HT-29 (cell line): ENCODE measurements at places on chromosomes 16 and 17.

- no peak for DNase-seq
Measured at GRCh38 chr16:89129378-89129777, 35.7 kb downstream of the ACSF3 start.

- DNase-seq, result no peak
Measured at GRCh38 chr16:10972108-10972818, 27.9 kb downstream of the CLEC16A start.

- DNase-seq, result no peak
Measured at GRCh38 chr17:80104321-80104955, 3.1 kb downstream of the GAA start.

GRCh38 chr17:57577751-57578607 lies 167.1 kb downstream of the CCDC182 start:
- no peak for DNase-seq

DNA sequence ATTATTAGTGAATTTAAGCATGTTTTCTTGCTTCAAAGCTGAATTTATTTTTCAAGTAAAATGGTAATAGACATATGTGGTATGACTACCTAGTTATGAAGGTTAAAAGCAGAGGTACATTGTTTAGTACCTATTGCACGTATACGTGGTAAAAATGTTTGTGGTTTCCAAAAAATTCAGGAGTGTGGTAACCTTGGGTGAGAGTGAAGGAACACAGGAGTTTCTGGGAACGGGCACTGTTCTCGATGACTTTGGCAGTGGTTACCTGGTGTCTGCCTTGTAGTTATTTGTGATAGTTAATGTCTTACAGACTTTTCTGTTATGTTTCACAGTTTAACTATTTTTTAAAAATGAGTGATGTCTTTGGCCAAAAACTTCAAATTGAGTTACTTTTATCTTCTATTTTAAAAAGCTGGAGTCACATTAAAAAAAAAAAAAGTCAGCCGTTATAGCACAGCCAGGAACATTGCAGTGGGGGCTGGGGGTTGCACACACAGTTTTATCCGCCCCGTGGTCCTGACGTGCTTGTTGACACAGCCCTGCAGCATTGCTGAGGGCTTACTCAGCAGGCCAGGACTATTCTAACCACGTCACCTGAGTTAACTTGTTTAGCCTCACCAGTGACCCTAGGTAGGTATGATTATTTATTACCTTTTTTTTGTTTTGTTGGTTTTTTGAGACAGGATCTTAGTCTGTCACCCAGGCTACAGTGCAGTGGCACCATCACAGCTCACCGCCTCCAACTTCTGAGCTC lies 10.9 kb downstream of the JPT2 start:
- peak; percentile 83 for DNase-seq

DNA sequence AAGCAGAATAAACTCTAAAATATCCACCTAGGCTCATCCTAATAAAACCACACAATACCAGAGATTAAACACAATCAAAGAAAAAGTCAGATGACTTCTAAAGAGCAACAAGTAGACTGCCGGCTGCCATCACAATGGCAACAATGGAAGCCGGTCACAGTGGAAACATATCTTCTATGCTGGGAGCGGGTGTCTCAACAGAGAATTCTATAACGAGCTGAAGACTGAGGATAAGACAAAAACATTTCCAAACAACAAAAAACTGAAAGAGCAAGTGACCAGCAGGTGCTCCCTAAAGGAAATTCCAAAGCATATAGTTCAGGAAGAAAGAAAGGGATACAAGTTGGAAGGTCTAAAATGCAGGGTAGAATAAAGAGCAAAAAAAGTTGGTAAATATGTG lies 8.9 kb downstream of the NSMCE1 start:
- DNase-seq, result no peak

DNA sequence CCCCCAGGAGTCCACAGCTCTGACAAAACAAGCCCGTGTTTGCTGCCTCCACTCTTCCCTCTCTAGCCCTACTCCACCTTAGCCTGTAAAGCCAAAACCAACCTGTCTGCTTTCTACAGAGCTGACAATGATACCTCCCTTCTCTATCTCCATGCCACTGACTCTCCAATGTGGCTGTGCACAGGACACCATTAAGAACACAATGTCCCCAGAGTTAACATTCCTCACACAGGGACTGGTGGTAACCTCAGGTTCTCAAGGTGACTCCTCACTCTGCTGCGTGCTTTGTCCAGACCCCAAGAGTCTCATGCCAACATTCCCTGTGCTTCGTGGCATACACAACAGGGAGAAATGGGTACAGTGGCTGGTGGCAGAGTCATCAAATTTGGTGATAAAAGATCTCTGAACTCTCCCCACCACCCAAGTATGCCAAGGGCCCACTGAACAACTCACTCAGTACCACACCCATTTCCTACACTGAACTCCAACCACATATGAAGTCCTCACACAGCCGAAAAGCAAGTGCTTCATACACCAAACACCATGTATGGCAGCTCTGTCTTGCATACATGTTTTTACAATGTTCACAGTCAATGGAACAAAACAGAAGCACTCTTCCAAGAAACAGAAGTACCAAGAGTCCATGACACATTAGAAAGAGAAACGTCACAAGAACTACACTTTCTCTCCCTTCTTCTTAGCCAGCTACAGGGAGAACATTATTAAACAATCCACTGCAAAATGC lies 21.1 kb downstream of the CSNK2A2 start:
- DNase-seq, result no peak

DNA sequence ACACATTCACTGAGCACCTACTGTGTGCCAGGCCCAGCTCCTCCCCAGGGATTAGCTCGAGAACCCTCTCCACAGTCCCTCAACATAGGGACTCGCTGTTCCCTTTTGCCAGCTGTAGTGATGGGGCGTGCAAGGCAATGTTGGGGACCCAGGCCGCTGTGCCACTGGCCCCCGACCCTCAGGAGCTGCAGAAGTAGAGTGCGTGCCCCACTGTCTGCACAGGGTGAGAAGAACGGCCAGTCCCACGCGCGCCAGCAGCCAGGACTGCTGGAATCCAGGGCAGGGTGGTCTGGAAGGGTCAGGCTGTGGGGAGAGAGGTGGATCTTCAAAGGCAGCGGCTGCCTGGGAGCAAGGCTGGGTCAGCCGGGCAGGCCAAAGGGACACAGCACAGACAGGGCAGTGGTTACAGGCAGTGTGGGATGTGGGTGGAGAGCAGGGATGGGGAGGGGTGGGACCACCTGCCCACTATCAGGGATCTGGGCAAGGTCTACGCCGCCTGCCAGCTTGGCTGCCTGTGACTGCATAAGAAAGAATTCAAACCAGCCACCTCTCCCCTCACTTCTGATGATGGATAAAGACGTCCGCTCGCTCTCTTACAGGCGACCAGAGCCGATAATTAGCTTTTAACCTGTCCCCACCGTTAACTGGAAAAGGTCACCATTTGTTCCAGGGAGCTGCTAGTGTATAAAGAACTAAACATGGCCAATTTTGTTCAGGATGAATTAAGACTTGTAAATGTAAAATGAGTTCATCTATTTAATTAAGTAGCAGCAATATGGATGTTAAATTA lies 86.7 kb upstream of the GSE1 start:
- no peak for DNase-seq

- no peak for DNase-seq
Measured at GRCh38 chr16:3576211-3576610, 992 bp downstream of the NLRC3 start.

DNA sequence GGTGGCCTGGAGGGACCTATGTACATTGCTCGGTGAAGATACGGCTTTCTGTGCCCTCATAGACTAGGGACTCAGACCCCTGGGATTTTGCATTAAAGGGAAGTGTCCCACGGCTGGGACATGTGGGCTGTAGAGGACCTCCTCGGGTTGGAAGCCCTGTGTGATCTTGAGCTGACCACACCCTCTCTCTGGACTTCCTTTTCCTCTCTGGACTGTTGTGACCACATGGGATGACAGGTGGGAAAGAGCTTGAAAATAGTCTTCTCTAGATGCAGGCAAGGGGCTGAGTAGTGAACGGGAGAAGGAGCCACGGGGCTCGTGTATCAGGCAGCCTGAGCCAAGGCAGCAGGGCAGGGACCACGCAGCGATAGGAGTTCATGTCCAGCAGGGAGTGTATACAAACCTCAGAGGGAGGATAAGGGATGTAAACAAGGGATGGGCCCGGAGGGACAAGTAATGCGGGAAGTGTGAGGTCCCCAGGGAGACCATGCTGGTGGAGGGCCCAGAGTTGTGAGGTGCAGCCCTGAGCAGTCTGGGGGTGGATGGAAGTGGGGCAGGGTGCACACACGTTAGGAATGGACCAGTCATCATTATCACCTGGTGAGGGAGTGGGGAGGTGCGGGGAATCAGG lies 4.5 kb upstream of the SLC4A1 start:
- no peak for DNase-seq

GRCh38 chr17:51510940-51511339 lies 250.6 kb downstream of the UTP18 start:
- DNase-seq, result no peak

DNA sequence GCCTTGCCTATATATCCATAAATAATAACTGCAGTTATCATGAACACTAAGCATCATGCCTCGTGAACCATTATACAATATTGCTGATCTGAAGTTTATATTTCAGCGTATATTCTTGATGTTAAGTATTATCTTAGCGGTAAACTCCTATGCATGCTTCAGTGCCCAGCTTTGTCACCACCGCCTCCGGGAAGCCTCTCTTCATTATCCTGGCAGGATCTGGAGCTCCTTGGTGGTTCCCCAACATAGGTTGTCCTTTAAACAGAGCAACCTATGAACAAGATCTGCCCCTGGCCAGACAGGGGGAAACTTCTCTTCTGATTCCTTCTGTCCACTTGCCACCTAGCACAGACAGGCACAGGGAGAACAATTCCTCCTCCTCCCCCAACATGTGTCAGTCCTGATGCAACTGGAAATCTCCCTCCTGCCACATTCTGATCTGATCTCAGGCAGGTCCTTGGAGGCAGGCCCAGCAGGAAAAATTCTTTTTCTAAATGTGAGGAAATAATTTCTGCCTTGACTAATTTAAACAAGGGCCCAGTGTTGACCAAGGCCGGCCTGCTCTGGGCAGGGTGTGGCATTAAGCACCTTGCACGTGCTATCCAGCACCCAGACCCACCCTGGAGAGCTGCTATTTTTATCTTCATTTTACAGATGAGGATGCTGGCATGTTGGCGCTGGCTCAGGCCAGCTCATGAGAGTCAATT lies 22.4 kb downstream of the SPNS2 start:
- peak; percentile 29 for DNase-seq

- DNase-seq, result no peak
Measured at GRCh38 chr17:50758524-50758923, 8.8 kb downstream of the ANKRD40CL start.

GRCh38 chr16:68147444-68147843 lies 62.3 kb downstream of the NFATC3 start:
- no peak for DNase-seq

GRCh38 chr17:50953831-50954601 lies 87.9 kb upstream of the TOB1 start:
- peak; percentile 49 for DNase-seq

DNA sequence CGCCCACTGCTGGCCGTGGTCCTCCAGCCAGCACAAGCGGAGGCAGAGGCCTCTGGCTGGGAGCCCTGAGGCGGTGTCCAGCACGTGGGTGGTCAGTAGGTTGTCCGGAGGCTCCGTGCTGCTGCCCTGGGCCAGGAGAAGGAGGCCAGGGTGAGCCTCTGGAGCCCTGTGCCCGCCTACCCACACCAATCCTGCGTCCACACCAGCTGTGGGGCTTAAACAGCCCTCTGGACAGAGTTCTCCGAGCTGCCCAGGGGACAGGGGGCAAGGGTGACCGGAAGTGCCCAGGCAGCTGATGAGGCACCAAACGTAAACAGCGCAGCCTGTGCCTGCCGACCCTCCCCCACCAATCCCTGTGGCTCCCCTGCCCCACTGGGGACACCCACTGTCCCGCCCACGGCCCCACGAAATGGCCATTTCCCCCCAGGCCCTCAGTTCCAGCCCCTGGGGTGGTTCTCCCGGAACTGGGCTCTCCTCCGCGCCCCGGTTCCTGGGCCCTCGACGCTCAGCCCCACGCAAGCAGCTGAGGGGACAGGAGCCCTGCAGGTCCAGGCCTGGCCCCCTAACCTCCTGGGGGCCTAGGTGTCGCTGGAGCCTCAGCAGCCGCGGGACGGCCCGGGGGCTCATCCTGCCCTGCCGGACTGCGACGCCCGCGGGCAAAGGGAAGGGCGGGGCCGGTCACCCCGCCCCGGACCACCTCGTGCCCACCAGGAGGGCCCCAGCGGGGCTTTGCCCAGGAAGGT lies 27.9 kb upstream of the DBNDD1 start:
- DNase-seq, result peak; percentile 23

DNA sequence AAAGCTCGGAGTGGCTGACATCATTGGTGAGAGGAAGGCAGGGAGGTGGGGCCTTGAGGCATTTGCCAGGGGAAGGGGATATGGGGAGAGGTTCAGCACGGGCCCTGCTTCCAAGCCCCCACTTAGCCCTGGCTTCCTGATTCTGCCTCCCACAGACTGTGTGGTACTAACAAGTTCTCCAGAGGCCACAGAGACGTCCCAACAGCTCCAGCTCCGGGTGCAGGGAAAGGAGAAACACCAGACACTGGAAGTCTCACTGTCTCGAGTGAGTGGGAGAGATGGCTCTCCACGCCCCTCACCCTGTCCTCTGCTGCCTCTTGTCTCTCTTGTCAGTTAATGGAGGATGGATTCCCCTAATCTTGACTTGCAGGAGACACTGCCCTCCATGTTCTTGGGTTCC lies 8.1 kb downstream of the NFATC2IP start:
- no peak for DNase-seq

DNA sequence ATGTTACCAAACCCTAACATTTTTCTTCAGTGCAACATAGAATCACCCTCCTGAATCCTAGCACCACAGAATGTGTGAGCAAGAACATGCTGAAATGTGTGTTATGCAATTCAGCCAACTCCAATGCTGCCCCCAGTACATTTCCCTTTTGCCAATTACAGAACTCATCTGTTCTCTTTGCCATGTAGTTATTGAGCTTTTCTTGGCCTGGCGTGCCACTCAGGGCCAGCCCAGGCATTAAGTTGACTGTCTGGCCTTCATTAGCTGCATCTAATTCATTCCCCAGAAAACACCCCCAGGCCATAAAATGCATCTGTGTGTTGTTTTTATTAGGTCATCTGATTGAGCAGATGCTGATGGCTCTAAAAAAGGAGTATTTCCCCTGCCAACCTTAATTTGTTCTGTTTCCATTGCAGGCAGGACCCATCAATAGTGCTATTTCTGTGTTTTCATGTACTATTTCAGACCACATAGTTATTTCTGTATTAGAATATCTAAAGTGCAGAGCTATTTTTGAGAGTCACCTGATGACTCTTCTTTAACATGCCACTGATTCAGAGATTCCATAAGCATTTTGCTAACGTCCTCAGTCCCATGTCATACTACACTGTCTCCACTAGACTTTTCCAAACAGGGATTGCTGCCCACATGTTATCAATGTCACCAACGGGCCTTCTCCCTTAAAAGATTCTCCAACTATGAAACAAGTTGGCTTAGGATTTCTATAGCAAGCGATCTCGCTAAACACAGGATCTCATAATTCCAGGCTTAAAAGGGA lies 969.7 kb downstream of the CDH11 start:
- DNase-seq, result no peak

DNA sequence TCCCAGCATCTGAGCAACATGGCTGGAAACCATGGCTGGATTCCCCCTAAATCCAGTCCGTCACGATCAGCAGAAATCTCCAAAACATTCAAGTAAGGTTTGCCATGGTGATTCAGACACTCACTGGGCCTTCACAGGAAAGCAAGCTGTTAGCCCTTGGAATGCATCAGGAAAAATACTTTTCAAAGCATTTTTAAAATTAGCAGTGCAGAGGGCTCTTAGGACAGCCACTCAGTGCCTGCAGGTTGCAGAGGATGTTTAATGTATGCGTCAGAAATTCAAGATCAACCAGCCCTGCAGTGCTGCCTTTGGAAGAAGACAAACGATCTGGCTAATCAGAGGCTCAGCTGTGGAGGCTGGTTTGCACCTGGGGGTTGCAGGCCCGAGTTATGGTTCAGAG lies 50.3 kb downstream of the FOXL1 start:
- DNase-seq, result no peak
